Left ventricle myocardium inferior (tissue), 1 donor: ENCODE measurements at places on chromosomes 12 and 14. TPM values are rescaled to one million over a fixed set of nuclear protein-coding genes. Genes with fewer than 3 reads are reported as not detected.

The ENDOU gene
- 0.49 TPM for total RNA-seq

The OASL gene
- 0.25 TPM for total RNA-seq

The RGS6 gene
- 23.0 TPM for total RNA-seq

The PAPOLA gene
- 136 TPM for total RNA-seq

The CMKLR1 gene
- total RNA-seq = 5.7 TPM

The C12orf50 gene
- total RNA-seq = not detected
